ENCODE measurements at places on chromosomes 3 and 15.

GRCh38 chr3:176692199-176692965 is 504.9 kb downstream of the TBL1XR1 start:
- DNase-seq = no peak

- DNase-seq = peak; percentile 54
Observed at GRCh38 chr3:197599089-197599765, 43.5 kb upstream of the BDH1 start.

GRCh38 chr15:66212563-66212921 is 41.0 kb downstream of the MEGF11 start:
- no peak for DNase-seq

DNA sequence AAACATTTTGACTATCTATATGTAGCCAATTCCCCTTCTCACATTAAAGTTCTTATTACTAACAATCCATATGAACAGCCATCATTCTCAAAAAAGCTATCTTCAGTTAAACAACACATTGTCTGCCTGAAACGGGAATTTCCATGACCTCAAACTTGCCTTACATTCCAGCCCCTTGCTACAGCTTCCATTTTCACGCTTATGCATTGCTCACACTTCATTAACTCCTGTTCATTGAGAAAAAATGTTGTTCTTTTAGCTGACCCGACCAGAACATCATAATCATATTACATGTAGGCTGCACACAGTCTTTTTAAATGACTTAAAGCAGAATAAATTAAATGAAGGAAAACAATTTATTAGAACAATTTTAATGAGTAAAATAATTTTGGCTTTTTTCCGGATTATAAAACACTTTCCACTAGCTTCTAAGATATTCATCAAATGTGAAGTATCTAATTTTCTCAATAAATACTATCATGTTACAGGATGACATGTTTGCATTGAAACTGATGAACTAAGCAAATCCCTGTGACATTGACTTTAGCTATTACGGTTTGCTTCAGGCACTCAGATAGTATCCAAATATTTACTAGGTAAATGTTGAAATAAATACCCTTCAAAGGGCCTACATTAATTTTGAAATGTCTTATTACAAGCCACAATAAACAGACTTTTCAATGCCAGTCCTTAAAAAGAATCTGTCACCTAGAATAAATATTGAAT is 49.9 kb downstream of the P3H2 start:
- DNase-seq = no peak

DNA sequence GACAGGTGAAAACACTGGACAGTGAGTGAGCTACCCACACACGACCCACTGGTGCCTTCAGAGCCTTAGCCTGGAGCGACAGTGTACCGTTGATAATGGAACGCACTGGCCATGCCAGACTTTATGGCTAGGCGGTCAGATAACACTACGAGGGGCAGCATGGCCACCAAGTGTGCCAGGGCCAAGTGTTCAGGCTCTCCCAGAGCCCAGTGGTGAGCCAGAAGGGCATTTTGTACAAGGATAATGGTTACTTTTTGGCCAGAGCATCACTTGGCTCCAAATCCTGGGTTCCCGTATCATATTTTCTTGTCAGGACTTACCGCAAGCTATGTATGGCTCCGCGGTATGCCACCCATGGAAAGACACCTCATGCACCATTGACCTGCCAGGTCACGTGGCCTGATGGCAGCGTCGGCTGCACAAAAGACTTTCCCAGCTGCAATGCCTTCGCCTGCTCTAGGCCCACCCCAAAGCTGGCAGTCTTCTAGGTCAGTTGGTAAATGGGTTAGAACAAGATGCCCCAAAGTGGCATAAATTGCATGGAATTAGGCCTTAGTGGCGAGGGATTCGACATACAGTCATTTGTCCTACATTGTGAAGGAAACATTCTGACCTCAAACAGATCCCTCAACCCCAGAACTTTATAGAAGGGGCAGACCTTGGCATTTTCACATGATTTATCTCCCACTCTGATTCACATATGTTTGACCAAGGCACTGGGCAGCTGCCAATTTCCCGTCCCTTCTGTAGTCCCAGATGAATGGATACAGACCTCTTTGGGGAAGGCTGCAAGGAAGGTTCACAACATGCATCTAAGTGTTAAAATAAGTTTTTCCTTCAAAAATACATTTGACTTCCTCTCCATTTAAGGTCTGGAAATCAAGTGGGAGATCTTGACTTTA is 12.2 kb upstream of the SLC28A1 start:
- DNase-seq = no peak

- no peak for DNase-seq
Observed at GRCh38 chr3:160921020-160921635, 165.1 kb downstream of the PPM1L start.

DNA sequence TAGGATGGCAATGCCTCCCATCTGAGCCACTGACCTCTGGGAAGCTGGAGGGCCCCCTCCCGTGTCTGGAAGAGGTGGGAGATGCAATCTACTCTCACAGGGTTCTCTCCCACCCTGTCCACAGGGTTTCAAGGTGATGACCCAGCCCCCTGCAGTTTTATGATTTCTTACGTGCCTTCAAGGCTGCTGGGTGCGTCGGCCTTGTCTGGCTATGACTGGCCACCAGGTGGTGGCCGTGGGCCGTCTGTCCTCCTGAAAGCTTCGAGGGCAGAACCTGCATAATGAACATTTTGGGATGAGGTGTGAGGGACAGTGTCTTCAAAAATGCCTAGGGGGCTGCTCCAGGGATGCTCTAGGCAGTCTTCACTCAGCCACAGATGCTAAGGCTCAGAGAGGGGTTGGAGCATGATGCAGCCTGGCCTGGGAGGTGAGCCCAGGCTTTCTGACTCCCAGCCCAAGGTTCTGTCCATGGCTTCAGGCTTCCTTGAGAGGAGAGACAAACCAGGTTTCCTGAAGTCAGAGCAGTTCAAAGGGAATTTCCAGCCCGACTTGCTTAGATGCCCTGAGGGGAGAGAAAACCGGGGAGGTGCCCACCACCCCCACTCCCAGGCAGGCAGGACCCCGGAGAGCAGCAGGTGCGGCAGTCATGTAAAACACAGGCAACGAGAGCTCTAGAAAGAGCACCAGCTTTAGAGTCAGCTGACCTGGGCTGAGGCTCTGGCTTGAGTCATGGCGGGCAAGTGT is 18.7 kb downstream of the ISG20 start:
- no peak for DNase-seq

DNA sequence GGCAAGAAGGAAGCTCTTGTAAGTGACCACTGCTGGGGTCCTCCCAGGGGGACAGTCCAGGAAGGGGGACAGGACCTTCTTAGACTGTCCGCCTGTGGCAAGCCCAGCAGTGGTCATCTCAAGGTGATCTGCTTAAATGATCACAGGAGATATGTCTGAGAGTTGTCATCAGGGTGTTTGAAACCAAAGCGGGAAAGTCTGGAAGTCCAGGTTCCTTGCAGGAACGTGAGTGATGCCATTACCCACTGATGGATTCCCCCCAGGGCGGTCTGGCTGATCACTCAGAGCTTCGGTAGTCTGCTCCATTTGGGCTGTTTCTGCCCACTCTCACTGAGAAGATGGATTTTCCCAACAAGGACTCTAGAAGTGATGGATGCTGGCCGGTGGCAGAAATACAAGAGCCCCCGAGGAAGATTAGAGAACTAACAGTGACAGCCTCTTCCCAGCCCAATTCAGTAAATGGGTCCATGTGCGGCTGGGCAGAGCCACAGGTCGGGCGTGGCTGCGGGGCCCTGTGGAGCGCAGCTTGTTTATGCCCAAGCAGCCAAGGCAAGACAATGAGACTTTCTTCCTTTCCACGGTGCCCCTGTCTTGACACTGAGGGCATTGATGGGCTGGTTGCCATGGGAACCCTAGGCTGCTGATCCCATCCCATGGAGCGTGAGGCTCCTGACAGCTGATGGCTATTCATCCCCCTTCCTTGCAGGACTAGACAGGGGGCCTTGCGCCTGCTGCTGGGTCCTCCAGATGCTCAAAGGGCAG is 9.5 kb downstream of the PCSK6 start:
- no peak for DNase-seq

DNA sequence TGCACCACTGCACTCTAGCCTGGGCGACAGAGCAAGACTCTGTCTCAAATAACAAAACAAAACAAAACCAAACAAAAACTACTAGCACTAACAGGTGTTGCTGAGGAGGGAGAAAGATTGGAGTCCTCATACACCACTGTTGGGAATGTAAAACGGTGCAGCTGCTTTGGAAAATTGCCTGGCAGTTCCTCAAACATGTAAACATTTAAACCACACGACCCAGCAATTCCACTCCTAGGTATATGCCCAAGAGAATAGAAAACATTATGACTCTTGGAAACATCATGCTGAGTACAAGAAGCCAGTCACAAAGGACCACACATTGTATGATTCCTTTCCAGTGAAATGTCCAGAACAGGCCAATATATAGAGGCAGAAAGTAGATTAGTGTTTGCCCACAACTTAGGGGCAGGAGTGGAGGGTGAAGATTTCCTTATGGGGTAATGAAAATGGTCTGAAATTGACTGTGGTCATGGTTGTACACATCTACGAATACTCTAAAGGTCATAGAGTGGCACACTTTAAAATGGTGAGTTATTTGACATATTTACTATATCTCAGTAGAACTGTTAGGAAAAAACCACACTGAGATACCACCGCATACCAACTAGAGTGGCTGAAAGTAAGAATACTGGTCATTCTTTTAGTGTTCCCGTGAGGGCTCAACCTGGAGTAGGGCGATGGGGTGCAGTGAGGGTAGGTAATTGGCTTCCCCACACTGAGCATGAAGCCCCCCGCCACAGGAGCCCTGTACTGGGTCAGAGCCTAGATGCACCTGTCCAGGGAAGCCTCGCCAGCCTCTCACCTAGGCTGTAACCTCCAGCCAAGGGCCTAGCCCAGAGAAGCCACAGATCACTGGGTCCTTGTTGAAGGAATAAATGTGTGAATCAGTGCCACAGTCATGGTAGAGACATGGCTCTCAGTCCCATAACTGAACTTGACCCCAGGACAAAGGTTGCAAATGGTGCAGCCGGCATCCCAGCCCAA is 131.1 kb downstream of the NUP210 start:
- no peak for DNase-seq

DNA sequence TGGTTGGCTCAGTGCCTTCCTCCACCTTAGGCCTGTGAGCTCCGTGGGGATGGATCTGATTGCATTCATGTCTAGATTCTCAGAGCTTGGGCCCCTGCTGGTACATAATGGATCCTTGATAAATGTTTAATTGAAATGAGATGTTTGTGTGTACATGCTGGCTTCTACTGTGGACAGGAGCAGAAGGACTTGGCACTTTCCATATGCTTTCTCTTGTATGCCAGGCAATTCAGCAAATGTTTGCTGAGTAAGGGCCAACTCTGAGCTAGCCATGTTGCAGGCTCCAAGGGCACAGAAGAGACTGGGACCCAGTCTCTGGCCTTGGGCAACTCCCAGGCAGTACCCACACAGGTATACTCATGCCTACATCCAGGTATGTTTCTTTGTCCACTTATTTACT is 67.0 kb downstream of the RAB11A start:
- DNase-seq = no peak

GRCh38 chr3:73966733-73967132 is 342.0 kb upstream of the PDZRN3 start:
- DNase-seq = no peak

DNA sequence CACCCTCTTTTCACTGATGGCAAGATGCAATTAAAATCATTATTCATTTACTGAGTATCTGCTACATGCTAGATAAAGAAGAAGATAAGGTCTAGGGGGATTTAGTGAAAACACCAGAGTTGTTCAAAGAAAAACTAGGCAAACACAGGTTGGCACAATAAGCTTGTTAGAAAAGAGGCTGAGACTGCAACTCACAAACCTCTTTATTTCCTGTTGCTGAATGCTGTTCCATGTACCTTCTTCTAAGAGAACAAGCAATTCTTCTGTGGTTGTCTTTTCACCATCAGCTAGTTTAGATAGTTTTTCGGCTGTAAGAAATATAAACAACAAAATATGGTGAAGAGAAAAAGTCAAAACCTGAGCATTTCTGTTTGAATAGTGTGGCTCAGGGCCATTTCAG is 61.1 kb downstream of the EIF3J start:
- no peak for DNase-seq

DNA sequence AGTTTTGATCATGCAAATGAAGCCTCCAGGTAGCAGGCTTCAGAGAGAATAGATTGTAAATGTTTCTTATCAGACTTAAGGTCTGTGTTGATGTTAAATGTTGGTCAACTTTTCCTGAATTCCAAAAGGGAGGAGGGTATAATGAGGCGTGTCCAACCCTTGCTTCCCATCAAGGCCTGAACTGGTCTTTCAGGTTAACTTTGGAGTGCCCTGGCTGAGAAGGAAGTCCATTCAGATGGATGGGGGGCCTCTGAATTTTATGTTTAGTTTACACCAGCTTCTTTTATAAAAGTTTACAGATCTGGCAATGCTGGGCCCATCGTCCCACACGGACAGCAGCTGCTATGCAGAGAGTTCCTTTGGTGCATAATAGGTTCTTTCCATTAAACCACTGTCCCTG is 8.9 kb downstream of the CCDC13 start:
- DNase-seq = no peak

DNA sequence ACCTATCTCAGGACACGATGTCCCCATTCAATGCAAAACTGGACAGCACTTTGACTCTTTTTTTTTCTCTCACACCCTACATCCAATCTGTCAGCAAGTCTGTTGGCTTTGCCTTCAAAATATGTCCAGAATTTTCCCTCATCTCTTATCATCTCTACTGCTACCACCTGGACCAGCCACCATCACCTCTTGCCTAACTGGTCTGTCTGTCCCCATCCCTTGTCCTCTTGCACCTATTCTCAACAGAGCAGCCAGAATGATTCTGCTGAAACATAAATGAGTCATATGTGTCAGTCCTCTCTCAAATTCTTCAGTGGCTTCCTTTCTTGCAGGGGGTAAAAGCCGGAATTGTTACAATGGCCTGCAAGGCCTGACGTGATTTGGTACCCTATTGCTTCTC is 105.8 kb downstream of the CYP19A1 start:
- no peak for DNase-seq

DNA sequence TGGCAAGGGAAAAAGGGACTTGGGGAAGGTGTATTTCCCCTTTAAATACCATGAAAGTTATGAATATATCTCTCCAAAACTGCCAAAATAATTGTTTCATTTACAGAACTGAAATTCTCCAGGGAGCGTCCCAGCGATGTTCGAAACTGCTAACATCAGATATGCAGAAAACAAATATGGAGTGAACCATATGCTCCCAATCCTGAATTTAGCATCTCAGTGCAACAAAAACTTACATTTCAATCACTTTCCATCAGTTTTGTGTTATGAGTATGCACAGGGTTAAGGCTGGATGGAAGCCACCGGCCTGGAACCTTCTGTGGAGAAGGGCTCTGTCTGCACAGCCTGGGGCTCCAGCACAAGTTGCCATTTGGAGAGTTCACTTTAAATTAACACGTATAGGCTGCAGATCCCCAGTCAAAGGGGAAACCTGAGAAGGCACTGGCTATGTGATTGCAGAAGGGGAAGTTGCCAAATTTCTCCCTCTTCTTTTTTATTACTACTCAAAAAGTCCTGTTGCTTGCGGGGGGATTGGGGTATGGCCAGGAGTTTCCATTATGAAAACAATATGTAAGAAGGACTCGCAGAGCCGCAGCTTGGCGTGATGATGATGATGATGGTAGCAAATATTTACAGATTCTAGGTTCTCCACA is 56.9 kb upstream of the FOXP1 start:
- DNase-seq = no peak
